Activated CD8-positive, alpha-beta memory T cell treated with anti-CD3 and anti-CD28 coated beads, Interleukin-2, amount 50 U/mL, for 4 hours (primary cell): ENCODE measurements at places on chromosomes 7 and 10.

DNA sequence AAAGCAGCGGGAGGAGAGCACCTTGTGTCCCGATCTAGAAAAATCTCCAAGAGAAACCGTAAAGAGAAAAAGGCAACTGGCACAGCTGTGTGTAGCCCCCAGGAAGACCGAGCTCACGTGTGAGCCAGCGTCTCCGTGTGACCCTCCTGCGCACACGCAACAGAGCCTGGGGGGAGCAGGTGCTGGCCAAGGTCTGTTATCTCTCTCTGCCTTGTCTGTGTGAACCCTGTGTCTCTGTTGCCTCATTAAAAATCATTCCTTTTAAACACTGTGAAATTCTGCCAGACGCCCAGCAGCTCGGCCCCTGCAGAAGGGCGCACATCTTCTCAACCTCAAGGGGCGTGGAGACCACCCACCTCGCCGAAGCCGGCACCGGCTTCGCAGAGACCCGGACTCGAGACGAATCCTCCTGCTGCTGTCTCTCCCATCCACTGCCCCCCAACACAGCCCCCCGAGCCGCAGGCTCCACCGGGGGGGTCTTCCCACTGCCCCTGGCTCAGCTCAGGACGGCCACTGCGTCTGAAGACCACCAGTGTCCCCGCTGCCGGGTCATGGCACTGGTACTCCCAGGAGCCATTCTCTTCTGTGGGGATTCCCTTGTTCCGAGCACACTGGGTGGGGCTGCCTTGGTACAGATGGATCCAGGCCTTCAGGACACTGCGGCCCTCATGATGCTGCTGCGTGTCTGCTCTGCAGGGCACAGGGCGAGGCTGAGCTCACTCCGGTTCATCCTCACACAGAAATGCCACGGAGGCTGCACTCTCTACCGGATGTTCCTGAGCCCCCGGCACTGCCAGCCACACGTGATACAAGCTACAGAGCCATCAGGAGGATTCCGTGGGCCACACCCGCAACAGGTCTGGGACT is 94.3 kb upstream of the DNAAF5 start:
- no peak for DNase-seq

- DNase-seq = no peak
These were observed 68.1 kb downstream of the BMPER start for GRCh38 chr7:33973231-33974015.

DNA sequence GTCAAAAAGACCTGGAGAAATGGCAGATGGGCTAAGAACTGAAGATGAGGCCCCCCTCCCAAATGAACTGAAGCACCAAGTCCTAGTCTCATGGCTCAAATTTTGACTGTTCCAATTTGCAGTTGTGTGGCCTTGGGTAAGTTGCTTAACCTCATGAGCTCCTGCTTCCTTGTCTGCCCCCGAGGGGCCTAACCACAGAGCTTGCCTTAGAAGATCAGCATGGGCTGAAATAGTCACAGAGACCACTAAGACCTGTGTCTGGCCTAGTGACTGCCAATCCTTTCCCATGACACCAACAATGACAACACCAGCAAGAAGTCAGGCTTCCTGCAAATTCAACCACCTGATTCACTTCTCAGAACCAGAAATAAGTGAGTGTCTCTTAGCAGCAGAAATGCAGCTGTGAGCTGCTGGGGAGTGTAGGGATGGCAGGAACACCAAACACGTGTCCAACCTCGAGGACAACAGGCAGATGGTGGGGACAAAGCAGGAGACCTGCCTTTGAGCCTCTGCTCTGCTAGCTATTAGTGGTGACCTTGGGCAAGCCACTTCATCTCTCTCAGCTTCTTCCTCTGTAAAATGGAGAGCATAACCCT is 23.7 kb downstream of the CRHR2 start:
- no peak for DNase-seq

- no peak for DNase-seq
These were observed 45.9 kb downstream of the HIPK2 start for GRCh38 chr7:139731802-139732470.

GRCh38 chr10:44965651-44966097 is 6.1 kb downstream of the RASSF4 start:
- DNase-seq = no peak

- DNase-seq = no peak
These were observed 47.0 kb downstream of the MAD1L1 start for GRCh38 chr7:2185715-2186114.

DNA sequence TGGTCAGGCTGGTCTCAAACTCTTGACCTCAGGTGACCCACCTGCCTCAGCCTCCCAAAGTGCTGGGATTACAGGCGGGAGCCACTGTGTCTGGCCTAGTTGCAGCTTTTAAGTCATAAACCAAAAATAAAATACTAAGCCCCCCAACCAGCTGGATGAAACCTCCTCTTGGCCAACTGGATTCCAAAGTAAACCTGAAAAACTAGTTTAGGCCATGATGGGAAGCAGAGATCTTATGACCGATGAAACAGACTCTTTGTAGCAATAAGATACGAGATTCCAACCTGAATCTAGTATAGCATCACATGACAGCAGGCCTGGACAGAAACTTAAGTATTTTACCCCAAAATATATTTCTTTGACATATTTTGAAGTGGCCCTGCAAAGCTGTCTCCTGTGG is 9.1 kb upstream of the MCM10 start:
- DNase-seq = no peak
